Memory B cell (primary cell): ENCODE measurements at places on chromosomes 6 and 20.
A peak's percentile ranks its signal among the peaks of the same experiment; 100 is the strongest.

GRCh38 chr20:54368570-54368969, 106.8 kb upstream of the DOK5 start:
- DNase-seq: no peak

- DNase-seq: no peak
Measured at GRCh38 chr6:106939208-106939607, 35.3 kb downstream of the CD24 start.

DNA sequence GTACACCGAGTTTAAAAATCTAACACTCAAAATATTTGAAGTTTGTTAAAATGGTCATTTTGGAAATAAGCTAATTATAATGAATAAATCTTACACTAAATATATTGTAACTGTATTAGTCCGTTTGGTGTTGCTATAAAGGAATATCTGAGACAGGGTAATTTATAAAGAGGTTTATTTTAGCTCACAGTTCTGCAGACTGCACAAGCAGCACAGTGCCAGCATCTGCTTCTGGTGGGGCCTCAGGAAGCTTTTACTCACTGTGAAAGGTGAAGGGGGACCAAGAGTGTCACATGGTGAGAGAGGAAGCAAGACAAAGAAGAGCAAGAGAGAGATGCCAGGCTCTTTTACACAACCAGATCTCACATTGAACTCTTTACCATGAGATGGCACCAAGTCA, 17.1 kb downstream of the ELOVL5 start:
- no peak for DNase-seq

GRCh38 chr20:47244451-47244850, 112.0 kb downstream of the ZMYND8 start:
- DNase-seq: no peak

- DNase-seq: no peak
Measured at GRCh38 chr6:79874531-79875134, 72.7 kb downstream of the ELOVL4 start.

DNA sequence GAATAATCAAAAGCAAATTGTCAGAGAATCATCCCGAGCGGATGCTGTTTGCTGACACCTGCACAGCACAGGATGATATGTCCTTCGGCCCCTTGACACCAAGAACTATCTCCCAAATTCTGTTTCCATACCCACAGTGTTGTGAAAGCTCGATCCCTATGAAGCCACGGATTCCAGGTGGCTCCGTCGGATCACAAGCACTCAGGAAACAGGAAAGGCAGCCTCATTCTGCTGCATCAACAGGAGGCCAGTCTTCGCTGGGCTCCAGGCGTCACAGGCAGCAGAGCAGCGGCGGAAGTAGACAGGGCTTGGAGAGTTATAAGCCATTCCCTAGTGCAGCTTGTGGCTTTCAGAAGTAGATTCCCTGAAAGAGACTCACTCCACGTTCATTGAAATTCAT, 342.3 kb downstream of the C6orf118 start:
- no peak for DNase-seq

DNA sequence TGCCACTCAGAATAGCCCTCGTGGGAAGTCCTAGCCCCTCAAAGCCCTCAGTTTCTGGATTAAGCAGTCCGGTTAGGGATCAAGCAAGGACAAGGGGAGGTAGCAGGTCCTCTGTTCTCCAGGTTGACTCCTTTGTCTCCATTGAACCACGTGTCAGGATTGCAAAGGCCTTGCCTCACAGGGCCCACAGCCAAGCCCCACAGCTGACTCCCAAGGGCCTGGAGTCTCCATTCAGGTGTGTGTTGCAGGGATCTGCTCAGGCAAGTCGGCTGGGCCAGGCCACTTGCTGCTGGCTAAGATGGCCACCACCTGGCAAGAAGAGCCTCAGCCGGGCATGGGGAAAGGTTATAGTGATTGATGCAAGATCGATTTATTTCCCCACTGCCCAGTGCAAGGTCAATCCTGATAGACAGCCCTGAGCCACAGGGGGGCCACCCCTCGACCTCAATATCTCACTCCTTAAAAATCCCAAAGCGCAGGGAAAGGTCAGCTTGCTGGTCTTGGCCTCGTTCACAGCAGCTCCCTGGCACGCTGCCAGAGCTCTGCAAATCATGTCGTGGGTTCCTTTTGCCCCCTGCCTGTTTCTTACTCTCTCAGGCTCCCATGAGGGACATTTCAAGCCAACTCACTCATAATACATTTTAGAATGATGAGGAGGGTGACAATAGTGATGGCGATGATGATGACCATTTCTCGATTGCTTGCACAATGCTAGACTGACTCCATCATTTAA, 75.9 kb downstream of the EDN3 start:
- no peak for DNase-seq

- DNase-seq: no peak
Measured at GRCh38 chr6:99613409-99613704, 6.7 kb downstream of the PRDM13 start.

DNA sequence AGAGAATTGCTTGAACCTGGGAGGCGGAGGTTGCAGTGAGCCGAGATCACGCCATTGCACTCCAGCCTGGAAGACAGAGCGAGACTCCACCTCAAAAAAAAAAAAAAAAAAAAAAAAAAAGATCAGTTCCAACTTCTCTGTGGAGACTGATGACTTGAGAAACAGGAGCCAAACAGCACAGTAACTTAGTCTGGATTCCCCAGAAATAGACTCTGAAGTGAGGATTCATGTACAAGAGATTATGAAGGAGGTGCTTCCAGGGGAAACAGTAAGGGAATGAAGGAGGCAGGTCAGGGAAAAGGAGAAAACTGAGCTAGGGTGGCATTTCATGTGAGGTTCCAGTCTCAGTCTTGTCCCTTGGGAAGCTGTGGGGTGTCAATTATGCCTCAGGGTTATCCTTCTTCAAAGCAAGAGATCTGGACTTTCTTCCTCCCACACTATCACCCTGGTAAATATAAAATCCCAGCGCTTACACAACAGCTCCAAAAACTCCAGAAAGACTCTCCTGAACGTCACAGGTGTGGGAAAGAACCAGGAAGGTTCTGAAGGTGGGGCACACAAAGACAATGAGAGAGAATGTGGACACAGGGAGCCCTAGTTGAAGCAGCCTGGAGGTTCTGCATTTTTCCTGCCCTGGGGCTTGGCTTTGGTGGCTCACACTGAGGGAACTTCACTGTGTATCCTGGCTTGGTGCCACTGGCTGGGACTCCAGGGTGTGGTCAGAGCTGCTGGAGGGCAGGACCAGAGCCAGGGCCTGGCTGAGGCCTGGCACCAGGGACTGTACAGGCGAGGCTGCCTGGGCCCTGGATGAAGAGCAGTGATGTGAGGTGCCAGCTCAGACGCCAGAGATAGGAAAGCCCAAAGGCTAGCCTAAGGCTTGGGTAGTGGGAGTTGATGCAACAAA, 46.8 kb downstream of the PCNA start:
- no peak for DNase-seq

DNA sequence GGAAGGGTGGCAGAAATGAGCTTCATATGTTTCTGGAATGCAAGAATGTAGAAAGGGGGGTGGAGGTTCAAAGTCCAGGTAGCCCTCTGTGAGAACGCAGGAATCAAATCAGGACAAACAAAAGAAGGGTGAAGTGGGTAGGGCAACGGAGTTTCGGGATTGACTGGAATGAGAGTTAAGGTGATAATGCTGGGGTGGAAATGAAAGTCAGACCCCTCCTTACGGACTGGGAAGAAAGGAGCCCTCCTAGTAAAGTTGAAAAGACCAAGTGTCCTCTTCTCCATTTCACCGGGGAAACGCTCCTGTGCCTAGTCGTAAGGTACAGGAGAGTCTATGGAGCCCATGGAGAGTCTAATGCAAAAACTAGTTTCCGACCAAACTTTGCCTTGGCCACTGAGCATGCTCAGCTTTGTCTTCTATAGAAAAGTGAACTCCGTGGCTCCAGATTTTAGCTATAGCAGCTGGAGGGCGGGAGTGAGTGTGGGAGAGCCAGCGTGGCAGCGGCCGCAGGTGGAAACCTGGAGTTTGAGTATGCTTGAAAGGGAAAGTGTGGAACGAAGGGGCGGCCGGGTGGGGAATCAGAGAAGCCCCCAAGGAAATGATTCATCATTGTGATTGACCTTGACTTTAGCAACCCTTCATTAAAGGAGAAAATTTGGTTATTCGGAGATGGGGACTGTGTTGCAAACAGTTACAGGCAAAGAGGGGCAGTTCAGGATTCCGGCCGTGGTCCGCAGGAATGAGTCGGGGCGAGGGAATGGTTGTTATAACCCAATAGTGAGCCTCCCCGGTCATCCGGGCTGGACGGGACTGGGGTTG, 1.3 kb upstream of the LRRC1 start:
- peak; percentile 29 for DNase-seq

DNA sequence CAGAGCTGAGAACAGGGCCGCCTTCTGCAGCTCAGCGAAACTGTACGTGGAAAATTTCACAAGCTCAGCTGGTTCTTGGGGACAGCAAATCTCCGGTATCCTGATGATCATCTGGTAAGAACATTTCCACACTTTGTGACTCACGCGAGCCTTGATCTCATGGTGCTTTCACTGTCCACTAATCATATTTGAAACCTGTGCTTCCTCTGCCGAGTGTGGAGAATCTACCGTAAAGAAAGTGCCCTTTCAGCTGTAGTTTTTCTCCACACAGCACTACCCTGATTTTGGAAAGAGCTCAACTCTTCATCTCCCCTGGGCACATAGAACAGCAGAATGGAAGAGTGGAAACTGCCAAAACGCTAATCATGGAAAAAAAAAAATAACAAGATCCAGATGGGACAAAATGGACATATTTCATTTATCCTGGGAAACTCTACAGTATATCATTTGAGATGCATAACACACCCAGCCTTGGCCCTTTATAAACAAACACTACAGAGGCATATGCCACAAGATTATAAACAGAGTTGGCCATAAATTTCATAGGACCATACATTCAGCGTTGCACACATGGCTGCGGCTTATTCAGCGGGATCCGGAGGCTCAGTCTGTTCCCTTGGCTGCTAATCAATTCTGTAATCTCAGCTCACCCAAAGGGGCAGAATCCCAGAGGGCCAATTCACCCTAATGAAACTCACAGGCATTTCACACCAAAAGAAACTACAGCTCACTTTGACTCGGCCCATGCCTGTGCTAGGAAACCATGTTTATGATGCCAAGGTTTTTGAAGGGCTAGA, 434.5 kb downstream of the HDGFL1 start:
- no peak for DNase-seq

- DNase-seq: no peak
Measured at GRCh38 chr6:15501826-15502445, 160.9 kb downstream of the DTNBP1 start.

DNA sequence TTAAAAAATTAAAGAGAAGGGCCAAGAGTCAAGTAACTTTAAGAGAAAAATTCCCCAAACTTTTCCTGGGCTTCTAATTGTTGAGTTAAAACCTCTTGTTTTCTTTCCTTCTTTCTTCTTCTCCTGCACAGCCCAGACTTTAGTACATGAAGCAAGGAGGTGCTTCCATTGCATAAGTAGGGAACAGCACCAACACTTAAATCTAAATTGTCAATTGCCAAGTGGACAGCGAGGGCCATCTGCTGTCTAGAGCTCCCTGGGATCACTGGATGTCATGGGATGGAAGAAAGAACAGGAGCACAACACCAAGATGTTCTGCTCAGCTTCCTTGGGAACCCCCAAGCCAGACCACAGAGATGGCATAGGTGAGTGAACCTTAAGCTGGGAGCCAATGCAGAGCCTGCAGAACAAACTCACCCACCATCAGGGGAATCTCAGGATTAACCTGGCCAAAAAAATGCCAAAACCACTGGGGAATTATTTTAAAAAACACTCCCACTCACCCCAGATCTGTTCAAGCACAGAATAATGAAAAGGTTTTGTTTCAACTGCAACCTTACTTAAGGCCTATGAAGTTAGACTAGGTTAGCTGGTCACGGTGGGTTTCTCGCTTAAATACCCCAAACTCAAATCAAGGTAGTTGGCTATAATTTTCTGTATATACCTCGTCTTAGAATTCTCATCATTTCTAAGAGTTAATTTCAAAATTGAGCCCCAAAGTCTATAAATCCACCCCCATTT, 67.8 kb downstream of the TNFRSF21 start:
- DNase-seq: no peak

DNA sequence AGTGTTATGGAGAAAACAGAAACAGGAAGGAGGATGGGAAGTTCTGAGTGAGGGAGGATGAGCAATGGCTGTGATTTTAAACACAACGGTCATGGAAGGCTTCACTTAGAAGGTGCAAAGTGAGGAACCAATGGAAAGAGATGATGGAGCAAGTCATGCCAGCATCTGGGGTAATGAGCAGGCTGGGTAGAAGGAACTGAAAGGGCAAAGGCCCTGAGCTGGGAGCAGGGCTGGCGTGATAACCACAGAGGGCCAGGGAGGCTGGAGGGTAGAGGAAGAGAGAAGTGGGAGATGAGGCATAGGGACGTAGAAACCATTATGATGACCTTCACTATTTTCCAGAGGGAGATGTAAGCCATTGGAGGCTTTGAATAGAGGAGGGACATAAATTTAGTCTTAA, 43.6 kb downstream of the NHLRC1 start:
- DNase-seq: no peak

DNA sequence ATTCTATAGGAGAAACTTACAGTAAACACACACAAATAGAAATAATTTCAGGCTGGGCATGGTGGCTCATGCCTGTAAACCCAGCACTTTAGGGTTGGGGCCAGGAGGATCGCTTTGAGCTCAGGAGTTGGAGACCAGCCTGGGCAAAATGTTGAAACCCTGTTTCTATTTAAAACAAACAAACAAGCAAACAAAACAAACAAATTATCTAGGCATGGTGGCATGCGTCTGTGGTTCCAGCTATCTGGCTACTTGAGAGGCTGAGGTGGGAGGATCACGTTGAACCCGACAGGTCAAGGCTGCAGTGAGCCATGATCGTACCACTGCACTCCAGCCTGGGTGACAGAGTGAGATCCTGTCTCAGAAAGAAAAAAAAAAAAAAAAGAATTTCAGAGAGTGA, 64.0 kb downstream of the NHLRC1 start:
- no peak for DNase-seq

DNA sequence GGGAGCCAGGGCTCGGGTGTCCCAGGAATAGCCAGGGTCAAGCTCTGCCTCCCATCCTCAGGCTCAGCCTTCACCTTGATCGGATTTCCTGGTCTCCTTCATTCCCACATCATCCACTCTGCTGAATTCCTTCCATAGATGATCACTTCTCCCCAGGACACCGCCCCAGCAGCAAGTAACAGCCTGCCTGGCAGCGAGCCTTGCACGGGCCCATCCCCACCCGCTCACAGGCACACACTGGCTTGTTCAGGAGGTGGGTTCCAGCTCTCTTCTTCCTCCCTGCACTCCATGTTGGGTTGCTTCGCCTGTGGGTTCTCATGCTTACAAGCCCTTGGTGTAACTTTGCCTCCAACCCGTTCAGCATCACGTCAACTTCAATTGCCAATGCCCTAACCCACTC, 113.0 kb upstream of the IYD start:
- no peak for DNase-seq
